ENCODE measurements at places on chromosomes 12 and 14. TPM values are rescaled to one million over a fixed set of nuclear protein-coding genes. Genes with fewer than 3 reads are reported as not detected.

The DEPDC4 gene
- total RNA-seq: 2.1 TPM

The CCDC198 gene
- total RNA-seq: not detected

The TSPAN19 gene
- not detected for total RNA-seq

The FAM216A gene
- total RNA-seq: 16.7 TPM

The DYRK2 gene
- 53.5 TPM for total RNA-seq

The CD163 gene
- total RNA-seq: not detected

The ATP5F1B gene
- total RNA-seq: 529 TPM

The FLRT2 gene
- not detected for total RNA-seq

The LRCOL1 gene
- total RNA-seq: not detected

The OR10AD1 gene
- total RNA-seq: not detected

The RHOJ gene
- total RNA-seq: not detected

The KRT83 gene
- not detected for total RNA-seq

The MMP19 gene
- not detected for total RNA-seq

The ABCD2 gene
- 19.6 TPM for total RNA-seq

The SMCO2 gene
- total RNA-seq: 0.60 TPM

The STK38L gene
- 25.8 TPM for total RNA-seq

The CIROP gene
- total RNA-seq: not detected

The RNF212B gene
- total RNA-seq: not detected

The FOXN4 gene
- total RNA-seq: not detected

The LALBA gene
- total RNA-seq: not detected

The PCED1B gene
- total RNA-seq: 57.1 TPM

The PRICKLE1 gene
- 0.10 TPM for total RNA-seq

The FGF23 gene
- not detected for total RNA-seq

The MAP1LC3B2 gene
- 0.83 TPM for total RNA-seq

The PLEKHG7 gene
- total RNA-seq: 0.18 TPM

The PZP gene
- not detected for total RNA-seq

The SLC4A8 gene
- 5.2 TPM for total RNA-seq

The P2RX2 gene
- total RNA-seq: not detected

The ADCK1 gene
- total RNA-seq: 2.2 TPM

The GLI1 gene
- total RNA-seq: 0.30 TPM
